ENCODE measurements at places on chromosomes 1 and 21. TPM values are rescaled to one million over a fixed set of nuclear protein-coding genes. Genes with fewer than 3 reads are reported as not detected.

GRCh38 chr1:210332233-210332632 is 3.5 kb downstream of the HHAT start:
- H3K27ac ChIP-seq: no peak overlapping the region
- no peak for DNase-seq
- H3K4me3 ChIP-seq: no peak overlapping the region

DNA sequence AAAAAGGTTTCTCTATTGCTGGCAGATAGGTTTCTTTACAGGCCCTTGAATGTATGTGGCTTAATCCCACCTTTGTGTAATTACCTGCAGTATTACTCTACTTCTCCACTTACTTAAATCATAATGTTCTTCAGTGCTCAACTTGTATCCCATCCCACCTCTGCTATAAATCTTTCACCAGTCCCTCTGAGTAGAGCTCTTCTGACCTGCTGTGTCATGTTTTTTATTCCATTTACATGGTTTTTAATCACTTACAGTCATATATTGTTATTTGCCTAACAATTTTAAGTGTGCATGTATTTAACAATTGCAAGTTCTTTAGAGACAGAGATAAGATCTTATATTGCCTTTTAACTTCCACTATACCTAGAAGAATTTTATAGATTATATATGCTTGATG is 2.4 kb downstream of the TSEN15 start:
- no peak for DNase-seq
- H3K36me3 ChIP-seq: peaks cover 21% of the 10 kb centered on the region
- no peak overlapping the region for H3K4me3 ChIP-seq
- H3K27me3 ChIP-seq: no peaks in the 10 kb centered on the region
- peaks cover 71% of the 10 kb centered on the region for H3K4me1 ChIP-seq

DNA sequence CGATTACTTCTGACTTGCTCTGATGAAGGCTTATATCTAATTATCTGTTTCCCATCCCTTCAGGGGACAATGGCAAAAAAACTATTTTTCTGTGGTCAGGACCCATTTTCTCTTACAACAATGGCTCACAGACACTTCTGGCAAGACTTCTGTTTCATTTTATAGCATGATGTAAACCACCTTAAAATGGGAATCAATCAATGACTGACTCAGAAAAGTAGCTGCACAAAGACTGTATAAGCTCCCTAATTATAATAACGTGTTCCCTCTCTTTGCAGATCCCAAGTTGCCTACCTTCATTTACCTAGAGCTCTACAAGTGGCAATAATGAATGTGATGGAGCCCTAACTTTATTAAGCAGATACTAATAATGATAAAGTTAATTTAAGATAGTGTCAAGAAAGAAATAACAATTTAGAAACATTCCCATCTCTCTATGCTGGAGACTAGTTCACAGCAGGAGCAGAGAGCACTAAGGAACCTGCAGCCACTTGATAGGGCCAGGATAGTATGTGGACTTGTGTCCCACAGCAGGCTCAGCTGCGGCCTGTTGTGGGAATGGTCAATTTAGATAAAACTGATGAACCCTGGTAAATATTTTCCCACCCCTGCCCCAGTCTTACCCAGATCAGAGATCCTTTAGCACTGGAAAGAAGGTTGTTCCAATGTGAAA is 538 bp downstream of the GBP2 start:
- H3K36me3 ChIP-seq: peaks cover 4% of the 10 kb centered on the region
- peaks cover 15% of the 10 kb centered on the region for H3K4me1 ChIP-seq
- DNase-seq: no peak
- peak overlapping the region; percentile 32 for H3K4me3 ChIP-seq

GRCh38 chr21:38831526-38832467 is 26.1 kb downstream of the ETS2 start:
- no peaks in the 10 kb centered on the region for H3K36me3 ChIP-seq
- no peaks in the 10 kb centered on the region for H3K27me3 ChIP-seq
- peak; percentile 80 for DNase-seq
- H3K27ac ChIP-seq: peak overlapping the region; percentile 74
- H3K4me3 ChIP-seq: no peak overlapping the region

The FLVCR1 gene
- 18.8 TPM for total RNA-seq

The KRTAP21-2 gene
- not detected for total RNA-seq

The TMPRSS15 gene
- total RNA-seq: not detected
